Inflammatory macrophage treated with lipopolysaccharide for 4 hours (primary cell): ENCODE measurements at places on chromosomes 3 and 15.

DNA sequence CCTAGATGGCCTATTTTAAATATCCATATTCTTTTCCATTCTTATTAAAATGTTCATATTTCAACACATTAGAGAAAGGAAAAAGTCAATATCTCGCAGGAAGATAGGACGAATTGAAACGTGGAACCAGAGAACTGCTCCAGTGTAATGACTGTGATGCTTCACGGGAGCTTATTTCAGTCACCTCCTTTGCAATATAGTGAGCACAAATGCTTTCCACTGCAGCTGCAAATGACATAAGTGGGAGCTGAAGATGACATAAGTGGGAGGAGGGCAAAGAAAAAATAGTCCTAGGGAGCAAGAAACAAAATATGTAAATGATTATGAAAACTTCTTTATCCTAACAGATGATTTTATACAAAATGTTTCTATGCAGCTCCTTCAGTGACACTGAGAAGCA is 324.1 kb downstream of the ZNF385D start:
- no peak for DNase-seq

- DNase-seq, result peak; percentile 34
Observed at GRCh38 chr15:51403072-51403878, 61.8 kb downstream of the GLDN start.

GRCh38 chr15:53786401-53786800 is 26.9 kb upstream of the WDR72 start:
- no peak for DNase-seq

GRCh38 chr3:153232851-153233271 is 70.8 kb downstream of the RAP2B start:
- DNase-seq, result no peak

DNA sequence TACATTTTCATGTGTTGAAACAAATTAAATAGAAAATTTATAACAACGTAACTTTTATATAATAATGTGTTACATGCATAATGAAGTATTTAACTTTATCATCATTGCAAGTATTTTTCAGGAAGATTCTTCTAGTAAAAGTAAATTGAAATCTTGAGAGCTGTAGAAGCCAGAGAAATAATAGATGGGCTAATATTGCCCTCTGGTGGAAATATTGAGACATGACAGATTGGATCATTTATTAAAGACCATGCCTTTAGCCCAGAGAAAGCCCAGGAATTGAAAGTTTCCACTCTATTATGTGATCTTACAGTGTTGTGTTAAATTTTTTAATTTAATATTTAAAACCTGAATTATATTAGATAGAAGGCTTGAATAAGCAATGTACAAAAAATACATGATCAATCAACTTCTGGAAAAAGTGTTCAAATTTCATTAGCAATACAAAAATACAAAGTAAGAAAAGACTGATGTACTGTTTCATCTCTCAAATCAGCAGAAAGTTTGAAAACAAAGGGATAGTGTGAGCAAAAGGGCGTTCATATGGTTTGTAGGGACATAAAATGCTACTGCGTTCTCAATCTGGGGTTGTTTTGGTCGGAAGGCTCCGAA is 52.7 kb upstream of the SPTSSB start:
- peak; percentile 39 for DNase-seq

DNA sequence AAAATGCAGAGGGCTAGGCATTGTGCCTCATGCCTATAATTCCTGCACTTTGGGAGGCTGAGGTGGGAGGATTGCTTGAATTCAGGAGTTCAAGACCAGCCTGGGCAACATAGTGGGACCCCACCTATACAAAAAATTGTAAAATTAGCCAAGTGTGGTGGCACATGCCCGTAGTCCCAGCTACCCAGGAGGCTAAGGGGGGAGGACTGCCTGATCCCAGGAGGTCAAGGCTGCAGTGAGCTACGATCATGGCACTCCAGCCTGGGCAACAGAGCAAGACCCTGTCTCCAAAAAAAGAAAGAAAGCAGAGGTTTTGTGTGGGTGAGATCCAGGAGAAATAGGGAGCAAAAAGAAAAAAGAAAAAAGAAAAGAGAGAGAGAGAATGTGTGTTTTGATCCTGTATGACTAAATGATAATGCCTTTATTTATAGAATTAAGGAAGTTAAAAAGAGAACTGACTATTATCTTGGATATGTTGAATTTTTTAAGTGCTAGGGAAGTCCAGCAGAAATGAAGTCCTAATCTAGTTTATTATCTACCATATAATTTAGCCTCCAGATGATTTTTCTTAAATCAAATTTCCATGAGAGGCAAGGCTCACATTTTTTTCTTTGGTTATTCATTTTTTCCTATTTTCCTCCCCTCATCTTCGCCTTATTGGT is 4.8 kb downstream of the TTBK2 start:
- DNase-seq, result peak; percentile 43

- no peak for DNase-seq
Observed at GRCh38 chr3:16671690-16672089, 66.5 kb upstream of the DAZL start.

GRCh38 chr15:63190769-63191649 is 1.6 kb downstream of the RAB8B start:
- peak; percentile 71 for DNase-seq

DNA sequence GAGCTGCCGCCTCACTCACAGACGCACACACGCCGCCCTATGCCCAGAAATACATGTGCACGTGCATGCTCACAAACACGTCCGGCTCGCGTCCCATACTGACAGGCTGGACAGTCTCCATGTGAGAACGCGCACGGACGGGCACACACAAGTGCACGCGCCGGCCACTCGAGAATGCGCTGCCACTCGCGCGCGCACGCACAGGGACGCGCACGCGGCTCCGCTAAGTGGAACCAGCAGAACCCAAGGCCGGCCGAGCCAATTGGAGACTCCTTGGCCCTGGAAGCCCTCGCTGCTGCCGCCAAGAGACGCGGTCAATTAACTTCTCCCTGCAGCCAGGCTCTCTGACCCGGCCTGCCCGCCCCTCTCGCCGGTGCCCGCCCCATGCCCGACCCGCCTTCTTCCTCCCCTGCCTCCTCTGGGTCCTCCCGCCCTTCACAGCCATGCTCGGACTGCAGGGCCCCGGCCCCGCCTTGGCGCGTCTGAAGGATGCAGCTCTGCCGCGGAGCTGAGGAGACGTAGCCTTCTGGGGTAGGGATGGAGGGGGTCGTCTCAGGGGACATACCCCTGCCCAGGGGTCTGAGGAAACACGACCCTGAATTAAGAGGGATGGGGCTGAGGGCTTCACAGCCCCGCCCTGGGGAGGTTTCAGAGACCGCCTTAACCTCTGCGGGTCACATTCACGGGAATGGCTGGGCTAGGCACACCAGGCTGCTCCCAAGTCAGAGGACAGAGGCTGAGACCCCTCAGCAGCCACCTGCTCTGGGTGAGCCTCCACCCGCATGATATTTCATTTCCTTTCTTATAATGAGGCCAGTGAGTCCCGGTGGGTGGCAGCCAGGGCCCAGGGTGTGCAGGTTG is 15.0 kb downstream of the PTH1R start:
- DNase-seq, result peak; percentile 51

- DNase-seq, result peak; percentile 92
Observed at GRCh38 chr15:73996939-73997338, 2.4 kb downstream of the PML start.

GRCh38 chr15:91498046-91498748 is 355.3 kb upstream of the SLCO3A1 start:
- DNase-seq, result no peak
